ENCODE measurements at places on chromosomes 6 and 20.

- no peak for DNase-seq
These were observed 17.8 kb upstream of the HSF2 start for GRCh38 chr6:122381494-122382265.

DNA sequence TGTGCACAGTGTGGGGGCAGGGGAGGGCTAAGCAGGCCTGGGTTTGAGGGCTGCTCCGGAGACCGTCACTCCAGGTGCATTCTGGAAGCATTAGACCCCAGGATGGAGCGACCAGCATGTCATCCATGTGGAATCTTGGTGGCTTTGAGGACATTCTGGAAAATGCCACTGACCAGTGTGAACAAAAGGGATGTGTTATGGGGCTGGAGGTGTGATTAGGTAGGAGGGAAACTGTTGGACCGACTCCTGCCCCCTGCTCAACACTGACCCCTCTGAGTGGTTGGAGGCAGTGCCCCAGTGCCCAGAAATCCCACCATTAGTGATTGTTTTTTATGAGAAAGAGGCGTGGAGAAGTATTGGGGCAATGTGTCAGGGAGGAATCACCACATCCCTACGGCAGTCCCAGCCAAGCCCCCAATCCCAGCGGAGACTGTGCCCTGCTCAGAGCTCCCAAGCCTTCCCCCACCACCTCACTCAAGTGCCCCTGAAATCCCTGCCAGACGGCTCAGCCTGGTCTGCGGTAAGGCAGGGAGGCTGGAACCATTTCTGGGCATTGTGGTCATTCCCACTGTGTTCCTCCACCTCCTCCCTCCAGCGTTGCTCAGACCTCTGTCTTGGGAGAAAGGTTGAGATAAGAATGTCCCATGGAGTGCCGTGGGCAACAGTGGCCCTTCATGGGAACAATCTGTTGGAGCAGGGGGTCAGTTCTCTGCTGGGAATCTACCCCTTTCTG, 44.0 kb upstream of the TTPAL start:
- no peak for DNase-seq

GRCh38 chr6:111731456-111732195, 125.9 kb upstream of the TRAF3IP2 start:
- no peak for DNase-seq

- DNase-seq, result no peak
These were observed 112.4 kb downstream of the TAF4 start for GRCh38 chr20:61953037-61954021.

DNA sequence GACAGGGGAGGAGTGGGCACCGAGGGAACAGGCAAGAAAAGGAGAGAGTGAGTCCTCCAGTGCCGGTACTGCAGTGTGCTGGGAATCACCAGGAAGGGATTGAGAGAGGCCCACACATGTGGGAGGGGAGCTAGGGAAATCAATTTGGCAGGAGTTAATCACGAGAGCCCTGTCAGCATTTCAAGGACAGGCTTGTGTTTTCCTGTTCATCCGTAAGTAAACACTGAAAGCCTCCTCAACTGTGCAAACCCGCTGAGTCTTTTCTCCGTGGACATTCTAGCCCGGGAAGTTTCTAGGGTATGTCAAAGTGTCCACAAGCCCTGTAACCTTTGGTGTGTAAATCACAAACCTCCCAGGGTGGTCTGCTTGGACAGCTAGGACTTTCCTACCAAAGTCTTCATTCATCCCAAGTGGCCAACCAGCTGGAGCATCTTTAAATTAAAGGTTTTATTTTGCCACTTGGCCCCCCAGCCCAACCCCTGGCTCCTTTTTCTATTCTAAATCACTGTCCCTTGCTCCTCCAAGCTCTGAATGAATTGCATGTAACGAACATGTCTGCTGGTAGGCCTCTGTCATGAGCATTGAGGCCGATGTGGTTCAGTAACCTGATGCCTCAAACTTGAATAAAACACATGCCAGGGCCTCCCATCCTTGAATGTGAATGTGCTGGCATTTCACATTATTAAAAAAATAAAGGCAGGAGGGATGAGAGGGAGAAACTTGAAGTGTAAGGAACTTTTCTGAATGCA, 149.1 kb downstream of the ZNF217 start:
- no peak for DNase-seq

GRCh38 chr20:44419131-44419844, 56.4 kb upstream of the TTPAL start:
- DNase-seq, result no peak

DNA sequence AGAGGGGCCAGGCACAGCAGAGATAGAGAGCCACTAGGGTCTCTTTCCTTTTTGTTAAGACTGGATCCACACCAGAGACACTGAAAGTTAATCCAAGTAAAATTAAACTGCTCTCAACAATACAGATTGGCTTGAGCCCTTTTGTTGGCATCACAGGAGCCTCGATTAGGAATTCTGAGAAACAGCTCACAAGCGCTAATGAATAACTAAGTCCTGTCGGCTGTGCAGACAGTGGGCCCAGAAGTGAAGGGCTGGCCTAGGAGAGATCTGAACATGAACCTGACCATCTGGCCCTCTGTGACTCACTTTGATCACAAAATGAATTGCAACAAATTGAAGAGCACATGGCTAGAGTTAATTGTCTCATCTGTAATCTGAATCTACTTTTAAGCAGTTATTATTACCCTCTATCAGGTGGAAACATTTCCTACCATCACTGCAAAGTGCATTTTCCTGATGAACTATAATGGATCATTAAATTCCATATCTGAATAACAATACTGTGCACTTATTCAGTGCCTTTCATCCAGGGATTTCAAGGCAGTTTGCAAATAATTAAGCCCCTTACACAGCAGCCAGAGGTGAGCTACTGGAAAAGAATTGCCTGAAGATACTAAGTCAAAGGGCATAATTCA, 3.2 kb downstream of the BACH2 start:
- no peak for DNase-seq

GRCh38 chr20:63026582-63027165, 19.9 kb upstream of the BHLHE23 start:
- no peak for DNase-seq

DNA sequence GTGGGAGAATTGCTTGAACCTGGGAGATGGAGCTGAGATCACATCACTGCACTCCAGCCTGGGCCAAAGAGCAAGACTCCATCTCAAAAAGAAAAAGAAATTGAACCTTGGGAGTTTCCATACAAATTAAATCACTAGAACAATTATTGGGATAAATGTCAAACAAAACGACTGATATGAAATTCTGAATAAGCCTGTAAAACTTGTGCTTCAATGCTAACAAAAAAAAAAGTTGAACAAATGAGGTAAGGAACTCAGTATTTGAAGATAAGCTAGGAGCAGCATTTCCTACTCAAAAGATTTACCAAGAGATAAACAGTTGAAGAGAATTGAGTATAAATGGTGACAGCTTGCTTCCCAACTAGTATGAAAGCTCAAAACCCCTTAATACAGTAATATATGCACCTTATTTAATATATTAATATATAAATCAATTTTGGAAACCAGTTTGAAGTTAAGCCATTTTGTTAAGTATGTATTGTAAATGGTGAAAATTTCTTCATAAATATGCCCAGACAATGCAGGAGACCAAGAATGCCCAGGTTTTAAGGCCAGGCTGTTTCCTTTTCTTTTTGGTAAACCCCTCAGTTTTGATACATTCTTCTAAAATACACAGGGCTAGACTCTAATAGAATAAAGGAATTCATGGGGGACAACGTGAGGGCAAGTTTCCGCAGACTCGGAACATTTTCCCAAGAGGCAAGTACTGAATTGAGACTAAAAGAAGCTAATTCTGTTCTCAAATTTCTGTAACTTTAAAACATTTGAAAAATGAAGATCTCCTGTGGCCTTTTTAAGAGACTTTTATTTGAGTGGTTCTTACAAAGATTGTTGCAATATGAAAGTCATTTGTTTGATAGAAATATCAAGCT, 3.9 kb downstream of the ROMO1 start:
- no peak for DNase-seq

DNA sequence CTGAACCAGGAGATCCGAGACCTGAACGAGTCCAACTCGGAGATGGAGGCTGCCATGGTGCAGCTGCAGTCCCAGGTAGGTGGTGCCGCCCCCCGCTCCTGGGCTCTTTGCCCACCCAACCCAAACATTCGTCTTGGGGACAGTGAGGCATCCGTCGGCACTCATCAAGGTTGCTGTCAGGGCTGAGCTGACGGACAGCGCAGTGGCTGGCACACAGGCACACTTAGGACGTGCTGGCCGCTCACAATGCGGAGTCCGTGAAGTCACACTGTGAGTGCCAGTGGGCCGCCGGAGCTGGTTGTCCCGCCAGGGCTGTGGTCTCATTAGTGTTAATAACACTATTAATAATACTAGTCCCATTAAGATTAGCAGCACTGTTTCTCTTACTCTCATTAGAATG, 18.2 kb upstream of the PCMTD2 start:
- no peak for DNase-seq

- no peak for DNase-seq
These were observed 27.8 kb upstream of the SMOC2 start for GRCh38 chr6:168413018-168413720.

DNA sequence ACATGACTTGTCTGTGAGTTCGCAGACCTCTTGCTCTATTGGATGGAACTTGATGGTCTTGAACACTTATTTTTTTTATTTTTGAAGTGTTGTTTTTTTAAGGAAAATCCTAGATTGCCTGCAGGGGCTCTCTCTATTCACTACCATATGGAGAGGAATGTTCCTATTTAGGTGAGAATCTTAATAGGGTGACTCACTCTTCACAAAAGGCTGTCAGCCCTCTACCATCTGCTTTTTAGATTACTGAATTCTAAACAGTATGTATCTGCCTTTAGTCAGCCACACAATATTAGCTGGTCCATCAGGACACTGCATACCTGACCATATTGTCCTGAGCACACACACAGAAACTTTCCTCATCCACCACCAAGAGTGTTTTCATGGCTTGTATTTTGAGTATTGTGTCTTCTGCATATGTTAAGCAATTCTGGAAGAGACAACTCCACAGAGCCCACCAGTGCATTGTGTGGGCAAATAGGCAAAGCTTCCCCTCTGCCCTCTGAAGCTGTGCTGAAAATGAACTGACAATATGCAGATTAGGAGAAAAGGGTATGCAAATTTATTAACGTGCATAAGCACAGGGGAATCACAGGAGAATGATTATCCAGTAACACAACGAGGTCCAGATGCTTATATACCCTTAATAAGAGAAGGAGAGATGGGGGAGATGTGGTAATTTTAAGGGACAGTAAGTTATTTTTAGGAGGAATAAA, 6.6 kb upstream of the BTBD9 start:
- no peak for DNase-seq

GRCh38 chr20:973785-974194, 28.3 kb downstream of the RSPO4 start:
- no peak for DNase-seq

GRCh38 chr6:53107091-53107490, 41.5 kb downstream of the GCM1 start:
- no peak for DNase-seq

DNA sequence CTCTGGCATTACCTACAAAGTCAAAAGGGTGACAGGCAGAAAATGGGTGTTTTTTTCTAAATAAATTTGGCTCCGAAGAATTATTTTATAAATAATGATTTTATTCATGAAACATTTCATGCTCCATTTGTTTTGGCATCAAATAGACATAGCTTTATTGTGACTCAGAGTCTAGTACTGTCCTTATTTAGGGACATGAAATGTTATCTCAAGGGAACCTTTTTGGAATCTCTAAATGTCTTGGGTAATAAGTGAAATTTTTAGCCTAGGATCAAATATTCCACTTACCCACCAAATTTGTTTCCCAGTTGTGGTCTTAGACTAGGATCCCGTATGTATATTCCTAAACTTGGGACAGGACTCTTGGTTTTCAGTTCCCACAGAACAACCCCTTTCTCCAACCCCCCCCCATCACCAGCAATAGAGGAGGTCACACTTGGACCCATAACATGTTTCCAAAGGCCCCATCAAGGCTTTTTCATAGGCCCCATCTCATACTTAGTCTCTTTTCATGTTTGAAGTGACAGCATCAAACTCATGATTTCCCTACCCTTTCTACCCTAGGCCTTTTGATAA, 81.8 kb downstream of the JAG1 start:
- no peak for DNase-seq

DNA sequence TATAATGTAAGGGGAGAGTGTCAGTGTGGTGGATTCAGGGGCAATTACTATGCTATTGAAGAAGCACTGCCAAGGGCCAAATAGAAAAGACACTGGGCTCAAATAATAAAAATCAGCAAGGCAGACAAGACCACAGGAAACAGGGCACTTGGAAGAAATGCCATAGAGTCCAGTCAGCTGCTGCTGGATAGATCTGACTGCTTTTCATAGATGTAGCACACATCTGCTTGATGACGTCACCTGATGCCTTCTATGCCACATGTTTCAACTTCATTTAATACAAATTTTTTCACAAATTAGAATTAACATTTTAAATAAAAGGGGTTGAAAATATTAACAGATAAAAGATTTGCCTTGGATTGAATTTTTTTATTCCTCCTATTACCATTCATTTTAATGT, 23.9 kb upstream of the AHI1 start:
- DNase-seq, result no peak

- no peak for DNase-seq
These were observed 106.8 kb upstream of the RIPOR2 start for GRCh38 chr6:25042536-25042935.

DNA sequence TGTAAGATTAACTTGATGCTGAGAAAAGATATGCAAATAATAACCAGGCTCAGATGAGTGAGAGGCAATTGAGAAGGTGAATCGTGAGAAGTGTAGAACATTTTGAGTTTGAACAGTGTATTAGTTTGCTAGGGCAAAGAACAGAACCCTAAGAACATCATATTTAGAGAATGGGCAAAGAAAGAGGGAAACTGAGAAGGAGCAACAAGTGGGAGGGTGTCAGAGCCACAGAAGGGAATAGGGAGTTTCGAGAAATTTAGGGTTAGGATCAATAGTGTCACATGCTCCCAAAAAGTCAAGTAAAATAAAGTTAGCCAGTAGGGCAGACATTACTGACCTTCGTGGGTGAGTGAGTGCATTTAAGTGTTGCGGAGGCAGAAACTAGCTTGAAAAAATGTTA, 5.5 kb upstream of the FAXC start:
- no peak for DNase-seq

DNA sequence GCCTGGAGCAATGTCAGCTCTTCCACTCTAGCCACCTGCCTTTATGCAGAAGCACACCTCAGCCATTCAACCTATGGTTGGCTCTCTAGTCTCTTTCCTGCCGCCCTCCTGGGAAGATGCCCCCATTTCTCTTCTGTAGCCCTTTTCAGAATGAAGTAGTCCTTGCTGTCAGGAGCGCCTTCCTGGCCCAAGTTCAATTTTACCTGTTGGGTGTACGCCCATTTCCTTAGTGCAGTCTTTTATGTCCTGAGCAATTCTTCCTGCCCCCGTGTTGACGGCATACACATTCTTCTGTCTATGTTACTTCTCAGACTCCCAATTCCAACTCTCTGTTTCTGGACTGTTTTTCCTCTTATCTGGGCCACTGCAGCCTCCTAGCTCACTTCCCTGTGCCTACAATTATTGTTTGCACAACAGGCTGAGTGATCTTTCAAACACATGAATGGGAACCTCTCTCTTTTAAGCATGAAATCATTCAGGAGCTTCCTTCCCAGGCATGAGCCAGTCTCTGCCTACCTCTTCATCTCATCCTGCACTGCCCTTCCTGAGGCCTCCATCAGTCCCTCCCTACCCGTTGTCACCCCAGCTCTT, 389.2 kb downstream of the CD83 start:
- no peak for DNase-seq

All from NCI-H1048 (cell line).